Upper lobe of right lung (tissue), 1 donor: ENCODE measurements at places on chromosomes 5 and 9. TPM values are rescaled to one million over a fixed set of nuclear protein-coding genes. Genes with fewer than 3 reads are reported as not detected.

- H3K36me3 ChIP-seq = no peaks in the 10 kb centered on the region
- no peak overlapping the region for H3K27ac ChIP-seq
- no peak overlapping the region for H3K4me3 ChIP-seq
- DNase-seq = no peak
- H3K27me3 ChIP-seq = no peaks in the 10 kb centered on the region
Observed at GRCh38 chr9:75669721-75670120, 220.8 kb upstream of the PCSK5 start.

- H3K4me3 ChIP-seq = no peak overlapping the region
- peaks cover 8% of the 10 kb centered on the region for H3K27me3 ChIP-seq
- H3K36me3 ChIP-seq = no peaks in the 10 kb centered on the region
- H3K4me1 ChIP-seq = no peaks in the 10 kb centered on the region
- no peak overlapping the region for H3K27ac ChIP-seq
Observed at GRCh38 chr5:133757396-133757945, 145.1 kb upstream of the FSTL4 start.

- no peaks in the 10 kb centered on the region for H3K36me3 ChIP-seq
- no peak overlapping the region for H3K4me3 ChIP-seq
- DNase-seq = no peak
- no peaks in the 10 kb centered on the region for H3K27me3 ChIP-seq
Observed at GRCh38 chr5:74357827-74358226, 282.7 kb downstream of the ENC1 start.

DNA sequence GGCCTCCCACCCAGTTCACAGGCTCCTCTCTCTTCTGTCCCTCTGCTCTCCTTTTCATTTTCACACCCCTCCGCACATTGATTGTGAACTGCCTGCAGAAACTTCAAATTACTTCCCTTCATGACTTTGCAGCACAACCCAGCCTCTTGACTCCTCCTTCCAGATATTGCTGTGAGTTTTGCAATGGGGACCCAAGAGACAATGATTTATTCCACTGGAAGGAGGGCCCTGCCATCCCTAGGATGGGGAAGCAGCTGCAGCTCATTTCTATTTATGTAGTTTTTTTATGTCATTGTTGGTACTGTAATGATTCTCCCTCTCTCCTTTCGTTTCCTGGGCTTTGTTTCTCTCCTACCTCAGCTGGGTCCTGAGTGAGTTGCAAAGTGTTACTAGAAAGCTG lies 364.9 kb downstream of the ICE1 start:
- no peak overlapping the region for H3K4me3 ChIP-seq
- DNase-seq = no peak
- H3K36me3 ChIP-seq = no peaks in the 10 kb centered on the region
- H3K4me1 ChIP-seq = no peaks in the 10 kb centered on the region
- no peak overlapping the region for H3K27ac ChIP-seq

GRCh38 chr5:83864652-83865051 lies 144.0 kb upstream of the HAPLN1 start:
- H3K4me3 ChIP-seq = no peak overlapping the region
- no peak for DNase-seq
- H3K36me3 ChIP-seq = no peaks in the 10 kb centered on the region
- H3K4me1 ChIP-seq = no peaks in the 10 kb centered on the region
- no peaks in the 10 kb centered on the region for H3K27me3 ChIP-seq

GRCh38 chr5:66903709-66904108 lies 292.9 kb downstream of the CD180 start:
- DNase-seq = no peak
- H3K27ac ChIP-seq = no peak overlapping the region
- H3K4me3 ChIP-seq = no peak overlapping the region
- H3K36me3 ChIP-seq = no peaks in the 10 kb centered on the region

GRCh38 chr5:90558344-90559192 lies at the start of gene ADGRV1:
Gene ADGRV1, plus strand, starts transcription at chr5:90558797. Its CDS starts 99 bp downstream, at chr5:90558896.
- peaks cover 54% of the 10 kb centered on the region for H3K27me3 ChIP-seq
- H3K4me1 ChIP-seq = peaks cover 8% of the 10 kb centered on the region
- peak within 1 kb of the TSS; percentile 74 for H3K27ac ChIP-seq
- no peaks in the 10 kb centered on the region for H3K36me3 ChIP-seq

GRCh38 chr5:9516591-9516990 lies 29.3 kb downstream of the SEMA5A start:
- no peak overlapping the region for H3K4me3 ChIP-seq
- no peaks in the 10 kb centered on the region for H3K27me3 ChIP-seq
- no peak for DNase-seq
- no peaks in the 10 kb centered on the region for H3K4me1 ChIP-seq
- no peaks in the 10 kb centered on the region for H3K36me3 ChIP-seq

DNA sequence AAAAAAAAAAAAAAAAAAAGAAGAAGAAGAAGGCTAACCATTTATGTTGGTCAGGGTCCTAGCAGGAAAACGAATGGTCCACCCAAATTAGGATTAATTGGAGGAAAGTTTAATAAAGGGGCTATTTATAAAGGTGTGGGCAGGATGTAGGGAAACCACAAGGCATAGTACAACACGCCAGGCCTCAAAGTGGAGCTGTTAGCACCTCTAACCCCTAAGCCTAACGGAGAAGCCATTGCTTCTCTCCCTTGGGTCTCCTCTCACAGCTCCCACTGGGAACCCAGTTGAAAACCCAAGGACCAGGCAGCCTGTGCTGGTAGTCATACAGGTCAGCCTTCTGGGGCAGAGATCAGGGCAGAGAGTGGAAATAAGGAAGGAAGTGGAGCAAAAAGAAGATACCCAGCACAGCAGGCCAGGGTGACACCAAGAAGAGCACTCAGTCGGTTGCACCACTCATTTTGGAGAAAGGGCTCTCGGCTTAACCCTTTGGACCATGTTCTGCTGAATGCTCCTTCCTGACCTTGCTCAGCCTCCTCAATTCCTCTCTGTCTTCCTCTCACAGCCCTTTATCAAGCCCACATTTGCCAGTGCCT lies 8.8 kb upstream of the GLIPR2 start:
- H3K36me3 ChIP-seq = peaks cover 6% of the 10 kb centered on the region
- H3K27me3 ChIP-seq = no peaks in the 10 kb centered on the region
- peak overlapping the region; percentile 51 for H3K27ac ChIP-seq
- no peak overlapping the region for H3K4me3 ChIP-seq

The OR1J2 gene
- total RNA-seq = not detected

The WDR38 gene
- not detected for total RNA-seq

The CCL21 gene
- total RNA-seq = 37.7 TPM

The NKD2 gene
- 64.4 TPM for total RNA-seq

The PCDHGB5 gene
- 11.0 TPM for total RNA-seq
